ENCODE measurements at places on chromosomes 12 and 14.

- no peak for DNase-seq
Observed at GRCh38 chr14:97757491-97757890, 960.3 kb downstream of the VRK1 start.

GRCh38 chr12:34405286-34406227 is 383.3 kb downstream of the ALG10 start:
- peak; percentile 2 for DNase-seq

DNA sequence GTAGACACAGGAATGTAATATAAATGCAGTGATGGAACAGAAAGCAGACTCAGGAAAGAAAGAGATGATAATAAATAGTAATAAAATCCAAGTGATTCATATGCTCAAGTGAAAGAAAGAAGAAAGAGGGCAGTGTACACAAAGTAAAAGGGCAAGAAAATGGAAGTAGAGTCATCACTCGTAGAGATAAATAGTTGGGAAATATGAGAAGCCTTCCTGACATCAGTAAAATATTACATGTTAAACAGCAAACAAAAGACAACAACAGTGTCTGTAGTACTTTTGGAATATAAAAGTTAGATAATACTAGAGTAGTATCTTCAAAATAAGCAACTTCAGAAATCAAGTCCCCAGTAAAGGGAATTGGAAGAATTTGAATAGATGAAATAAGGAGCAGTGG is 412.3 kb downstream of the RAD51B start:
- no peak for DNase-seq

GRCh38 chr14:55255979-55256378 is 15.2 kb upstream of the FBXO34 start:
- no peak for DNase-seq

DNA sequence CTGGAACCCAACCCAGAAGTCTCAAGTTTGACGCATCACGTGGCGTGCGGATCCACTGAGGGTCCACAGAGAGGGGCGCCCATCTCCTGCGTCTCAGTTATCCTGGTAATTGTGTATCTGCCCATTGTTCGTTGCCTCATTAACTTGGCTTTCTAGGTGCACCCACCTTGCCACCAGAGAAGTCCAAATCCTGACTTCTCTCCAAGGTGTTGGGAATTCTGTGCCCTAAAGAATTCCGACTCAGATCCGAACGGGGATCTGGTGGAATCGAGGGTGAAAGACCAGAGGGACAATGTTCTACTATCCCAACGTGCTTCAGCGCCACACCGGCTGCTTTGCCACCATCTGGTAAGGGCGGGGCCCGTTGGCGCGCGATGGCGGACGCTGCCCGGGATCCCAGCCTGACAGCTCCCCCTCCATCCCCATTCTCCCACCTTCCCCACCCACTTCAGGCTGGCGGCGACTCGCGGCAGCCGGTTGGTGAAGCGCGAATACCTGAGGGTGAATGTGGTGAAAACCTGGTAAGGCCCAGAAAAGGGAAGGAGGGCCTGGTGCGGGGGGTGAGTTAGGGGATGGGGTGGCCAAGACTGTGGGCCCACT is 481 bp downstream of the REC8 start:
- DNase-seq, result no peak

DNA sequence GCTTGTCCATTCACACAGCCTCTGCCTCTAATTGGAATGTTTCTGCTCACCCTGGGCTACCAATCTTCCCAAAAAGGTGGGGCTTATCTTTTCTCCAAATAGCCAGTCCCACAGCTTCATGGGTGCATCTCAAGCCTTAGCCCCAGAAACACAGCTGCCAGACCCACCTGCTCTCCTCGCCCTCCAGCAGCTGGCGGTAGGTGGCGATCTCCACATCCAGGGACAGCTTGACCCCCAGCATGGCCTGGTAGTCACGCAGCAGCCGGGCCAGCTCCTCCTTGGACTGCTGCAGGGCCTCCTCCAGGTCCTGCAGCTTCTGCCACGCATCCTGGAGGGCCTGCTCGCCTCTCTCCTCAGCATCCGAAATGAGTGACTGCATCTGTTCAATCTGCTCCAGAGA is 11.1 kb downstream of the KRT77 start:
- no peak for DNase-seq

- DNase-seq, result no peak
Observed at GRCh38 chr14:101473795-101474562, 87.3 kb upstream of the DIO3 start.

- no peak for DNase-seq
Observed at GRCh38 chr14:77185093-77185465, 3.5 kb downstream of the TMEM63C start.

- no peak for DNase-seq
Observed at GRCh38 chr14:51305751-51306150, 65.7 kb downstream of the TMX1 start.

DNA sequence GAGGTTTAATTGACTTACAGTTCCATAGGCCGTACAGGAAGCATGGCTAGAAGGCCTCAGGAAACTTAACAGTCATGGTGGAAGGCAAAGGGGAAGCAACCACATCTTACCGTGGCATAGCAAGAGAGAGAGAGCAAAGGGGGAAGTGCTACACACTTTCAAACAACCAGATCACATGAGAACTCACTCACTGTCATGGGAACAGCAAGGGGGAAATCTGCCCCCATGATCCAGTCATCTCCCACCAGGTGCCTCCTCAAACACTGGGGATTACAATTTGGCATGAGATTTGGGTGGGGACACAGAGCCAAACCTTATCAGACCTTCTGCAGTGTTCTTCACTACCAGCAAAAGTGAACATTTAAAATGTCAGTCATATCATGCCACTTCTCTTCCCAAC is 58.9 kb downstream of the USP15 start:
- no peak for DNase-seq

DNA sequence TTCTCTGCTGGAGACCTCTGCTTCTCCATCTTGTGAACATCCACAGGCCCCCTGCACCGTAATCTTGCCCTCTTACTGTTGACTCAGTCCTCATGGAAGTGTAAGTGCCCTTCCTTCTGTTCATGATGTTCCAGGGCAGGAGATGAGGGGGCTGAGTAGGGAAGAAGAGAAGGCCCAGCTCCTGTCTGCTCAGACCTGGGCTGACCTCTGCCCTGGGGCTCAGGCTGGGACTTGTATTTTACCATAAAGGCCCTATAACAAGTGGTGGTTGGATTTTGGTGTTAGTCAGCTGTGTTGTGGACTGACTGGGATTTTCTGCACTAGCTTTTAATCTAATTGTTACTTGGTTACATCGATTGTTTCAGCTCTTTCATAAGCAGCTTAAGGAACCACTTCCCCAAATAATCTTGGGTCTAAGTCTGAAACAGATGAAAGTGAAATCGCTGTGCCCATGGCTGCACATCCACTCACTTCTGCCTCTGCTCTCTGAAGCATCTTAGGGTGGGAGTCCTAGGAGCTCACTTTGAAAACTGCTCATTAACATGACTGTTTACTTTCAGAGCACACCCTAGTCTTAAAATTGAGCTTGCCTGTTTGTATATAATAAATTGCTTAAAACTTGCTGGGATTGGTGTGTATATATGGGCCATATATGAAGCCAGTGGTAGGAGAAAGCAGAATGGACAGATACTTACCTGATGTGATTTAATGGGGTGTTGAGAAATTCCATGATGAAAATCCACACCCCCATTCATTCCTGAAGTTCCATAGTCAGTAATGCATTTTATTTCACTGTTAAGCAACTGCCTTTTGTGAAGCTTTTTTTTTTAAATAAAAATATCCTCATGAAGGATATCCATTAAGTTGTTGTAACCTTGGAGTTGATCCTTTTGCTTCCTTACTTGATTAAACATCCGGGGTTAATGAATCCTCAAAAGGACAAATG is 17.7 kb downstream of the C12orf71 start:
- no peak for DNase-seq

DNA sequence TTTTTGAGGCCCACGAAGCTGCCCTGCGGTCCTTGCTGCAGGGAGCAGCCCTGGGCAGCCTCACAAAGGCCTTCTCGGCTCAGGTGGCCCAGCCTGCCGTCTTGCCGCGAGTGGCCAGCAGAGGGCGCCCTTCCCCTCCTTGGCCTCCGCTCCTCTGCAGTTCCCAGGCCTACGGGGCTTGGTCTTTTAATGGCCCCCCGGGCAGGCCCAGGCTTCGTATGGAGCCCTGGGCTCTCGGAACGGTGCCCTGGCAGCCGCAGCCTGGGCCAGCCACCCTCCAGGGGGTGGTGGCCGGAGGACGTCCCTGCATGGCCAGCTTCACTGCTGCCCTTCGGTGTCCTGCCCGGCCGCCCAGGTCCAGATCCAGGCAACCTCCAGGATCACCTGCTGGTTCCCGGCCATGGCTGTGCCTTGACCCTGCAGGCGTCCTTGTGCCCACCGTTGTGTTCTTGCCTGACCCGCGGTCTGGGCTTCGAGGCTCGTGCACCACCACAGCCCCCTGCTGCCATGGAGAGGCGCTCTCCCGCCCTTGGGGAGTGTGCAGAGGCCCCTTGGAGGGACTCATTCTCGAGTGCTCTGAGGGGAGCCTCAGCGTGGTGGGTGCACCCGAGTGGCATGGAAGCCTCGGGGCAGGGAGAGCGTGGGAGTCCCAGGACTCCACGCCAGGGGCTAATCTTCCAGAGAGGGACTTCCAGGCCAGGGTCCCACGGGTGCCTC is 9.4 kb downstream of the ASPG start:
- no peak for DNase-seq

DNA sequence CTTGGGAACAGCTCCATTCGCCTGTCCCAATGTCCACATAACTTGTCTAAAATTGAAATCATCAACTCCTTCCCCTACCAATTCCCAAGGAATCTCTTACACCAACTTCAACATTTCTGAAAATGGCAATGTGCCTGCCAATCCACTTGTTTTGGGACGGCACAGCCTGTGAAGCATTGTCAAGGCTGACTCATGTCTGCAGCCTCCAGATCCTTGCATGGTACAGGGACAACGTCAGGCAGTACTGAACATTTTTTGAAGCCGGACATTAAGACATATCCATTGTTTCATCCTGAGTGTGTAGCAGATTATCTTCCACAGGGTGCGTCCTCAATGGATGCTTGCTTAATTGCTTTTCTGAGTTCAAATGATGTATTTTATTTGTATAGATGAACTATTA is 794.1 kb downstream of the BCL11B start:
- DNase-seq, result no peak

- DNase-seq, result no peak
Observed at GRCh38 chr14:97218691-97219430, 421.7 kb downstream of the VRK1 start.

DNA sequence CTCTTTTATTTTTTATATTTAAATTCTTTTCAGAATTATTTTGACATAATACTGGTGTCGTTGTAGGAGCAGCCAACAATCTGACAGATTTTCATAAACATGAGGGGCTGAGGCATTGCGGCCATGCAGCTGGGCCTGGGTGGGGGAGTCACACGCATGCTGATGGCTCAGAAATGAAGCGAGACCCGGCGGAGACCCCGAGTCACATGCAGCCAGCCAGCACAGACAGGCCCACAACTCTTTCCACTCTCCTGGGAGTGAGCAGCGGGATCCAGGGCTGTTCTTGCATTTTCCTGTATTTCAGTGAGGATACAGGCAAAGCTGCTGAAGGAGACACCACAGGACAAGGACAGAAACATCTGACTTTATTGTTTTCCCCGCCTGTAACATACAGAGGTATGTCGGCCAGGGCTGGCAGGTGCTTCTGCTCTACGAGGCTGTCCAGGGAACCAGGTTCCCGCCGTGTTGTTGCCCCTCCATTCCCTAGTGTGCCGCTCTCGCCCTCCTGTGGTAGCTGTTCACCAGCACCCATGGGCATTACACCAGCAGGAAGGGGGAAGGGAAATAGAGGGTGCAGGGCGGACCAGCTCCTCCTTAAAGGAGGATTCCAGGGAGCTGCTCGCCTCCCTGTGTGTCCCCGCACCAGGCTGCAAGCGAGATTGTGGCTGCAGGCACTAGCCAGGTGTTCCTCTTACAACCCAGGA is 30.5 kb downstream of the FZD10 start:
- DNase-seq, result no peak

DNA sequence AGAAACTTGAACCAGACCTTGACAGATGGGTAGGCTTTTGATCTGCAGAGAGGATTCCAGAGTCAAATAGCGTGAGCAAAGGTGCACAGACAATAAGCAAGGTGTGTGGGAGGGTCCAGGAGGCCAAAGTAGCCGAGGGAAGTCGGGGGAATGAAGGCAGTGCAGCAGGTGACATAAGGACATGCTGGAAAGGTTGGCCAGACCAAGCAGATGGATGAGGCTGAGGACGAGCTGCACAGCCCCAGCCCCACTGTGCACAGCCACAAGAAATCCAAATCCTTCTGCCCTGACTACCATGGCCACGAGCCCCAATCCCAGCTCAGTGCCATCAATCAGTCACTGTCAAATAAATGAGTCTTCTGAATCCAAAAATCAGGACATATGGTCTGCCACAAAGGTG is 5.4 kb downstream of the TTC7B start:
- DNase-seq, result no peak

- no peak for DNase-seq
Observed at GRCh38 chr12:27523305-27523641, 733 bp upstream of the PPFIBP1 start.

DNA sequence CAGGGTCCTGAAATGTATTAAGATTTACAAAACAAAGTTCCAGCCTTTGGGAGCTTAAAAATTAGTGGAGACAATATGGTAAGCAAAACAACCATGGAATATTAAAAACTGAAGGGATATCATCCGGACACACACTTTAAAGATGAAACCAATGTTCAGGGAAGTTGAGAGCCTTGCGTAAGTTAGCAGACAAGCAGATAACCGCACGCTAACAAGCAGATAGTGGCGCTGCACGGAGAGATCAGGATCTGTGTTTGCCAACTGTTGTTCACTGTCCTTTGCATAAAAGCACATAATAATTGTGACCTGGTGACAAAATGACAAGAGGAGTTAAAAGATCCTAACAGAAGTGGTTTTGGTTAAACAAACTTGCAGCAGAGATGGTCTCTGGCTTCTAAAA is 14.3 kb upstream of the TMEM229B start:
- DNase-seq, result no peak

DNA sequence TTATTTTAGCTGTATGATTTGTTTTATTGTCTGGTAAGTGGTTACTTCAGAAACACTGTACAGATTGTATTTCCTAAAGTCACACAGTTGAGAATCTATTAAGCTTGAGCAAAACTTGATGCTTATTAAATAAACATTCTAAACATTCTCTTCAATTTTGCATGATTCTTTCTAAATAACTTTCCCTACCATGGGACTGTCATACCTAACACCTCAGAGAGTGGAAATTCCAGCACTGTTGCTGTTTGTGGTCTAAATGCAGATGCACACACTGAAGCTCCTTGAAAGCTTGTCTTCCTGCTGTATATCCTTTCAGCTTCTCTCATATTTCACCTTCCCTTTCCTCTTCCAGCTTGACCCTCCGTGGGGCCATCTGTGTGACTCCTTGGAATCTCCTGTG is 392.0 kb downstream of the LRIG3 start:
- DNase-seq, result no peak

DNA sequence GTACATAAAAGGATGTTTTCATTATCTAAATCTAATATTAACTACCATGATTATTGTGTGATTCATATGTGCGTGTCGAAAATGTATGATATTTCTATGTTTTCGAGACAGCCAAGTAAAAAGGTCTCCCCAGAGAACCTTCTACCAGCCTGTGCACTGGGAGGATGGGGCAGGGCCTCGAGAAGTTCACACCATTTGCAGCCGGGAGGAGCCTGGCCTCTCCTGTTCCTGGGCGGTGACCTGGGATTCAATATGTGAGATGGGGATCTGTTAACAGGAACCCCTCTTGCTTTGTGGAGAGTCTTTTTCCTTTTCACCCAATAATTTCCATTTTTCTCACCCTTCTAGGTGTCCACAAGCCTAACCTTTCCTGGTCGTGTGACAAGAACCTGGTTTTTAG is 189.3 kb downstream of the IPO8 start:
- no peak for DNase-seq

- no peak for DNase-seq
Observed at GRCh38 chr14:94660306-94660946, 48.2 kb downstream of the SERPINA3 start.

All from gastrocnemius medialis (tissue), 4 donors.